Activated CD8-positive, alpha-beta memory T cell treated with anti-CD3 and anti-CD28 coated beads for 48 hours (primary cell): ENCODE measurements at places on chromosomes 3 and 15.
A peak's percentile ranks its signal among the peaks of the same experiment; 100 is the strongest.

- no peak for DNase-seq
Observed at GRCh38 chr15:65638681-65639089, 16.9 kb downstream of the SLC24A1 start.

GRCh38 chr3:25033407-25034029 lies 394.5 kb upstream of the RARB start:
- no peak for DNase-seq

GRCh38 chr3:178624276-178624675 lies 88.0 kb downstream of the KCNMB2 start:
- no peak for DNase-seq

DNA sequence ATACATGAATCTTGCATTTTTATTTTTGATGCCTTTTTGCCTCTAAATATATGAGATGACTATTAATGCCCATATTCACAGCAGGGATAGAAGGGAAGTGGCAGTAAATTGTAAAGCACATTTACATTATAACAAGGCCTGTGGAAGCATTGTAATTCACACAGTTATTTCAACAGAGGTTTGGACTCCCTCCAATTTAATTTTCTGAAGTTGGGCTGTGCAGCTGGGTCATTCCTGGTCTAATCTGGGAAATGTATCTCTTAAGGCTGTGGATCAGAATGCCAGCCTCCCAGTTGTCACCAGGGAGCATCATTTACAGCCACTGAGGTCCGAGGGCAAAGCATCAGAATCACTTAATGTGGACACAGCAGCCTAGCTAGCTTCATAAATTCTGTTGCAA lies 434.5 kb downstream of the MFSD1 start:
- DNase-seq: no peak

- DNase-seq: no peak
Observed at GRCh38 chr3:16604887-16605602, at the start of gene DAZL. Gene DAZL (minus strand): TSS chr3:16605423. CDS start chr3:16605205, 218 bp downstream.

DNA sequence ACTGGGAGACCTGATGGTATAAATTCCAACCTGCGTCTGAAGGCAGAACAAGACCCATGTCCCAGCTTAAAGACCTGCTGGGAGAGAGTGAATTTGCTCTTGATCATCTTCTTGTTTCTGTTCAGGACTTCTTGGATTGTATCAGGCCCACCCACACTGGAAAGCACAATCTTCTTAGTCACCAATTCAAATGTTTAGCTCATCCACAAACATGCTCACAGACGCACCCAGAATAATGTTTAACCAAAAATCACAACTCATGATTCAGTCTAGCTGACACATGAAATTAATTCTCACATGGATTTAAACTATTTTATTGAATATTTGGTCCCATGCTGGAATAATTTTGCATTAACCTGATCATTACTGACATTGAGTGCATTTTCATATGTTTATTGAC lies 37.8 kb upstream of the GOLGA6L2 start:
- DNase-seq: no peak

- DNase-seq: peak; percentile 44
Observed at GRCh38 chr15:77496715-77497109, 76.0 kb downstream of the HMG20A start.

- no peak for DNase-seq
Observed at GRCh38 chr3:96814651-96815567, 515 bp downstream of the EPHA6 start.

DNA sequence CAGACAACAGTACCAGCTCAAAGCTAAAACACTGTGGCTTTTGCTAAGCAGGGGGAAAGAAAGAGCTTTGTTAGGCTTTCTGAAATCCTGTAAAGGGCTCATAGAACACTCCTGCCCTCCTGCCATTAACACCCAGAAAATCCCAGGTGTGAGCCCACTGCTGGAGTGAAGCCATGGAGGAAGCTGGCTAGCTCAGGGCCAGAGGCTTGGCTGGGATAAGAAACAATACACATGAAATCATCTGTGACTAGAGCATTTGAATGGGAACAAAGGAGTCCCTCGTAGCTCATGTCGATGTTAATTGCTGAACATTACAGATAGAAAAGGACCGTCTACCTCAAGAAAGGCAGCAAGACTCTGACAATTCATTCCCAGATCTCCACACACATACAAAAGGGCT lies 23.5 kb downstream of the RUVBL1 start:
- DNase-seq: no peak

DNA sequence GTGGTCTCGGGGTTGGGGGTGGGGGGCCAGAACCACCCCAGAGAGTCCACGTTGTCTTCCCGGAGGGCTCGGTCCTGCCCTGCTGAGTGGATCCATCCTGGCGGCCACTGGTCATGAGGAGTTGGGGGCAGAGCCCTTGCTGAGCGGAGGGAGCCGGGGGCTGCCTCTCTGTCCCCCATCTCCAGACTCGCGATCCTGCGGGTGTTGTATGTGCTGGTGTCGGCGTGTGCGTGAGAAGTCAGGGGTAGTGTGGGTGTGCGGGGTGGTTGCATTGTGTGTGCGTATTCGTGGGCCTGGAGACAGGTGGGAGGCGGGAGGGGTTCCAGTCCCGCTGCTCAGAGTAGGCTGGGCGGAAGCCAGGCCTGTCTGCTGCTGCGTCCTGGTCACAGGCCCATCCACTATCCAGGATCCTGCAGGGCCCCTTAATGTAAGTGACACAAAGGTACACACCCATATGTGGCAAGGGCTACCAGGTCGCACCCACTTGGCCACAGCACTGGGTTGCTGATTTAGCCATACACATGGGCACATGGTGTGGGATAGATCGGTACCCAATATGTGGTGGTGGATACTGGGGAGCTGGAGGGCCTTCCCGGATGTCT lies 30.7 kb downstream of the NBEAL2 start:
- DNase-seq: no peak

GRCh38 chr3:125119752-125120378 lies 64.1 kb upstream of the HEG1 start:
- peak; percentile 49 for DNase-seq

DNA sequence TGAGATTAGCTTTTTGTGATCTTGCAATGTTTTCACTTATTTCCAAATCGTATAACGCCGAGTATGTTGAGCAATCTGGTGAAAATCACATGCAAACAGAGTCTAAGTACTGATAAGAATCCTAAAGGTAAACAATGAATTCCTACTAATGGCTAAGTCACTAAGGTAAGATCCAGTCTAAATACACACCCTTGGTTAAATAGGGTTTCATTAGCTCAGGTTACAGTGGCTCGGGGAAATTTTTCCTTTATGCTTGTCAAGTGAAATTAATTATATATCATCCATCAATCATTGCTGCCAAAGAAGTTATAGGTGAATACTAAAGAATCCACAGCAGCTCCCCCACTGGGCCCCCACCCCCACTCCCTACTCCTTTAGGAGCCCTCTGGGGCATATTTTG lies 139.3 kb downstream of the SOX2 start:
- no peak for DNase-seq
